Ecto neural progenitor cell (in vitro differentiated cells): ENCODE measurements at places on chromosomes 13 and 19.
A peak's percentile ranks its signal among the peaks of the same experiment; 100 is the strongest.

- DNase-seq = no peak
These were observed 24.2 kb upstream of the C1QTNF9B start for GRCh38 chr13:23921451-23921888.

GRCh38 chr13:62085337-62086229, 669.9 kb upstream of the PCDH20 start:
- DNase-seq = no peak

GRCh38 chr19:58033741-58034476, at the start of gene ZSCAN1:
ZSCAN1 (plus strand) TSS chr19:58034025; CDS start chr19:58037837, 3,812 bp downstream.
- peak; percentile 95 for DNase-seq

DNA sequence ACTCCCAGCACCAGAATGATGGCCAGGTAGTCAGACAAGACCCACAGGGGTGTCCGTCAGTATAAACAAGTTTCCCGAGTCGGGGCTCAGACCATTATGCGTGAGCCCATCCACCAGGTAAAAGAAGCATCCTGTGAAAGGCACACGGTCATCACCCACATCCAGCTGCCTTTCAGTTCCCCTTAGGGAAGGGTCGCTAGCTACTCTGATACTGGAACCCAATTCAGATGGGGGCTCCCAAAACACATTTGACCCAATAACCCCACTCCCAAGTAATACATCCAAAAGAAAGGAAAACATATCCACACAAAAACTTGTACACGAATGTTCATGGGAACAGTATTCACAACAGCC, 66.8 kb downstream of the STK24 start:
- DNase-seq = no peak

GRCh38 chr13:44952671-44953070, 36.6 kb downstream of the NUFIP1 start:
- DNase-seq = no peak

GRCh38 chr13:60689076-60689475, 292.1 kb downstream of the TDRD3 start:
- DNase-seq = no peak

- no peak for DNase-seq
These were observed 826.9 kb upstream of the PCDH9 start for GRCh38 chr13:68056816-68057710.

- no peak for DNase-seq
These were observed 164.5 kb downstream of the URI1 start for GRCh38 chr19:30106417-30107095.

DNA sequence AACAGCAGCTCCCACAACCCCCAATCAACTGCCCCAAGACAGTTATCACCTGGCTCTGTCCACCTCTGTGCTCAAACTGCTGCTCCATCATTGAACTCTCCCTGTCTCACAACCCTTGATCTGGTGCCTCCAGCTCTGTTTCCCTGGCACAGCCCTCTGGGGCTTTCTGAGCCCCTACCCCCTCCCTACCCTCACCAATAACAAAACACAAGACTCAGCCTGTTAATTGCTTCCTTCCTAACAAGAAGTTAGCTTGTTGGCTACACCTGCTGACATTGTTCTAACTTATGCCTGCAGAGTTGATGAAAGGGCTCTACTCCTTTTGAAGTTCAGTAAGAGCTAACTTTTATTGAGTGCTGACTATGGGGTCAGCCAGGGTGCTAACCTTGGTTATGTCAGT, 99.4 kb upstream of the FNDC3A start:
- no peak for DNase-seq

- DNase-seq = no peak
These were observed 5.9 kb upstream of the MLNR start for GRCh38 chr13:49213997-49214916.

- DNase-seq = peak; percentile 83
These were observed at the start of gene MAP3K10 for GRCh38 chr19:40190891-40191835. MAP3K10 (plus strand) TSS chr19:40191426; CDS start chr19:40192032, 606 bp downstream.

- no peak for DNase-seq
These were observed 512 bp downstream of the RPS19 start for GRCh38 chr19:41860419-41861115.

GRCh38 chr19:29485293-29485692, 40.5 kb upstream of the VSTM2B start:
- peak; percentile 29 for DNase-seq

- DNase-seq = no peak
These were observed 3.6 kb downstream of the LENG8 start for GRCh38 chr19:54452626-54453025.

DNA sequence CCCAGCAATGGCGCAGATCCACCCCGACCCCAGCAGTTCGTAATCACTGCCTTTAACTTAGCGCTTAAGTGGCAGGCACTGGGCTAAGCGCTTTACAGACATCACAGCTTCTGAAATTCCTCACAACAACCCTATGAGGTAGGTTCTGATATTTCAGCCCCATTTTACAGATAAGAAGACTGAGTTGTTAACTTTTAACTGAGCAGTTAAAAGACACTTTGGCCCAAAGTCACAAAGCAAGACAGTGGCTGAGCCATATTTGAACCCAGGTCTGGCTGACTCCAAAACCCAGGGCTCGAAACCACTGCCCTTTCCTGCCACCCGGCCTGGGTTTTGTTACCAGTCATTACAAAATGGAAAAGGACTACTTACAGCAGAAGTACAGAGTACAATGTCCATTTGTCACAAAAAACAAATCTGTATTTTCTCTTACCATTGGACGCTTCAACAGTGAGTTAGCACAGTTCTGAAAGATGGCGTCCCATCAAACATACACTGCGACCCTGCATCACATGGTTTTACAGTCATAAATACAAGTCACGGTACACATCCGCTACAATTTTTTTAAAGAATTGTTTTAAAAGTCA, 8.5 kb downstream of the HNRNPL start:
- DNase-seq = no peak

DNA sequence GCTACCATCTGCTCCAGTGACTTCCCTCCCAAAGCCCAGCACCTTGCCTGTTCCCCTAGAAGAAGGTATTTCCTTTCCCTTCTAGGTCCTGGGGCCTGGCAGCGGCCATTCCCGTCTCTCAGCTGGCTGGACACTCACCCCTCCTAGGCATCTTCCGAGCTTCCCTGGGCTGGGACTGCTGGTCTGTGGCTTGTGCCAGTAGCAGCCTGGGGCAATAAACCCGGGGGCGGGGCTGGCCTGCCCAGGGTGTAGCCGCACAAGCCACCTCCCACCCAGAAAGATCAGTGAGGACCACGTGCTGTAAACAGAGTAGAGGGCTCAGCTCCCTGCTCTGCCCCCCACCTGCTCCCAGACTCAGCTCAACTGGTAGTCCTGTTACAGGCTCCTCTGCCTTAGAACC, 15.0 kb downstream of the LIPE start:
- no peak for DNase-seq

DNA sequence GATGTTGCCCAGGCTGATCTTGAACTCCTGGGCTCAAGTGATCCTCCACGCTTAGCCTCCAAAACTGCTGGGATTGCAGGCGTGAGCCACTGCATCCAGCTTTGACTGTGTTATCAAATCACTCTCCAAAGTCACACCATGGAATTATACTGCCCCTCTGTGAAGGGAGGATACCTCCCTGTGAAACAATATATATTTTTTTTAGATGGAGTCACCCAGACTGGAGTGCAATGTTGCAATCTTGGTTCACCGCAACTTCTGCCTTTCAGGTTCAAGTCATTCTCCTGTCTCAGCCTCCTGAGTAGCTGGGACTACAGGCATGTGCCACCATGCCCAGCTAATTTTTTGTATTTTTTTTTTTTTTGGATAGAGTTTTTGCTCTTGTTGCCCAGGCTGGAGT, 7.7 kb downstream of the TYK2 start:
- DNase-seq = no peak

GRCh38 chr19:16112778-16113177, 1.1 kb downstream of the RAB8A start:
- no peak for DNase-seq

- DNase-seq = no peak
These were observed 8.8 kb downstream of the FXYD3 start for GRCh38 chr19:35124098-35125060.

DNA sequence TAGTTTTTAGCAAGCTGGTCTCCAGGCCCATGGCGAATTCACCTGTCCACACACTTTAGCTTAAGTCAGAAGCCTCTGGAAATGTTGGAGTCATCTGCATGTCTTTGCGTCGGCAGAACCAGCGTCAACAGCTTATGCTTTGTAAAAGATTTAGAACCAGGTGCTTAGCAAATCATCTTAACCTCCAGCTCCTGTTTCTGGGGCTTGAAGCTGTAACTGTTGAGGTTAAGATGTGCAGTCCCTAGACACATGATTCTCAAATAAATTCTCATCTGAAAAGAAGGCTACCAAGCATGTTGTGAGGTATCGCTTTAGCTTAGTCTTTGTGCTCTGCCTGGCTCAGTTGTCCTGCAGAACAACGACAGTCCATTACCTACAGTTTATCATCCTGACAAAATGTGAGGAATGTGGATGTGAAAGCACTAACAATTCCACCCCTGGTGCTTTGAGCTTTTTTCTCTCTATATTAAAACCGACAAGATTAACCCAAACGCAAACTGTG, 4.4 kb downstream of the EFNB2 start:
- no peak for DNase-seq

- no peak for DNase-seq
These were observed 99.0 kb upstream of the MCF2L start for GRCh38 chr13:112870051-112870331.

- DNase-seq = no peak
These were observed 8.6 kb downstream of the RPS9 start for GRCh38 chr19:54209058-54209810.

- no peak for DNase-seq
These were observed 73.8 kb upstream of the OLFM4 start for GRCh38 chr13:52954838-52955237.

DNA sequence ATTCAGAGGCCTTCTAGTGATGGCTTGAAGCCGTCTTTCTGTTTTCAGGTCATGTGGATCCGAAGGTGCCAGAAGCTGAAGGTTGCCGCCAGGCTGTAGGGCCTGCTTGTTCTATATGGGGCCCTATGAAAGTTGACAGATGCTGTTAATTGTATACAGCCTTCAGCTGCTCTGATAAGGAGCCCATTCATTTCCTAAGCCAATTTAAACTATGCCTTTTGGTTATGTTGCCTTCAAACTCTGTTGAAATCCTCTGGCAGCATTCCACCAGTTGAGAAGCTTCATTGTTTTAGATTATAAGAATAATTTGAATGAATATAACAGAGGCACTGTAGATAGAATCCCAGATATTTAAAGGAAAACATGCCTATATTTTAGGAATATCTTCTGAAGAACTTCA, 34.4 kb downstream of the RAP2A start:
- DNase-seq = no peak

- DNase-seq = no peak
These were observed 278.6 kb upstream of the EDNRB start for GRCh38 chr13:78197231-78197630.

GRCh38 chr13:53198017-53198416, 169.4 kb downstream of the OLFM4 start:
- no peak for DNase-seq

- DNase-seq = no peak
These were observed 255.7 kb upstream of the KLHL1 start for GRCh38 chr13:70363991-70364390.

- DNase-seq = no peak
These were observed 11.1 kb downstream of the FTL start for GRCh38 chr19:48975947-48976847.

DNA sequence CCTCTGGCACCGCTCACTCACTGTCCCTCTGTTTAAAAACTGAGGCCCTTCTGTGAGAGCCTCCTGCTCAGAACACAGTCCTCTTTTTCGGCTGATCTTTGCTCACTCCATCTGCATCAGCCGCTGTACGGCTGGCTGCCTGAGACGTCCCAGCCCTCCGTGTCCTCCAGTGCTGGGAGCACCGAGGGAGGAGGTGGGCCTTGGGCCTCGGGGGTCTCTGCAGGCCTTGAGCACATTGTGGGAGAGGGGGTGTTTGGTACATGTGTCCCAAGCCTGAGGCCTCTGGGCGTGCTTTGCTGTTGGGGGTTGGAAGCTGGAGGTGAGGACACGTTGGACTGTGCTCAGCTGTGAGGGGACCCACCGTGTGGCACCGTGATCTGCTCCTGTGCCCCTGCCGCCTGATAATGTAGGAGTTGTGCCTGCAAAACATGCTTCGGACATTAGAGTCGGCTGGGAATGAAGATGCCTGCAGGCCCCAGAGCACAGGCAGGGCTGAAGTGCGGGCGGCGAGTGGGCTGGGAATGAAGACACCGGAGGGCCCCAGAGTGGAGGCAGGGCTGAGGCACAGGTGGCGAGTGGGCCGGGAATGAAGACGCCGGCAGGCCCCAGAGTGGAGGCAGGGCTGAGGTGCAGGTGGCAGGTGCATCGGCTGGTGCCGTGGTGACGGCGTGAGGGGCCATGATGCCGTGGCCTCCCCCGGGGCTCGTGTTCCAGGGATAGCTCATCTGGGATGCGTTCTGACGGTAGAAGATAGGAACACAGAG, 30.6 kb downstream of the MCF2L start:
- no peak for DNase-seq

DNA sequence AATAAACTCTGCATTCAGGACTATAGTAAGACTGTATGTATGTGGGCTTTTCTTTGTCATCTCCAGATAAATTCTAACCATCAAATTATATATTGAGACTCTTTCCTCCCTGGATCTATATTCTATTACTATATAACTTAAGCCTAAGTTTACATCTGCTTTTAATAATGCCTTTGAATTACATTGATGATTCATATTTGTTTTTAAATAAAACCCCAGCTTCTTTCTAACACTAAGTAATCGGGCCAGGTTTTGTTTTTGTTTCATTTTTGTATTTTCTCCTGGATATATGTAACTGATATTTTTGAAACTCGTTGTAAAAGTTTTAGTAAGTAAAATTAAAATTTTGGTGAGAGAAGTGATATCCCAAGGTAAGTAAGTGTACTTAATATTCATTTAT, 1599.1 kb downstream of the PCDH9 start:
- DNase-seq = no peak

DNA sequence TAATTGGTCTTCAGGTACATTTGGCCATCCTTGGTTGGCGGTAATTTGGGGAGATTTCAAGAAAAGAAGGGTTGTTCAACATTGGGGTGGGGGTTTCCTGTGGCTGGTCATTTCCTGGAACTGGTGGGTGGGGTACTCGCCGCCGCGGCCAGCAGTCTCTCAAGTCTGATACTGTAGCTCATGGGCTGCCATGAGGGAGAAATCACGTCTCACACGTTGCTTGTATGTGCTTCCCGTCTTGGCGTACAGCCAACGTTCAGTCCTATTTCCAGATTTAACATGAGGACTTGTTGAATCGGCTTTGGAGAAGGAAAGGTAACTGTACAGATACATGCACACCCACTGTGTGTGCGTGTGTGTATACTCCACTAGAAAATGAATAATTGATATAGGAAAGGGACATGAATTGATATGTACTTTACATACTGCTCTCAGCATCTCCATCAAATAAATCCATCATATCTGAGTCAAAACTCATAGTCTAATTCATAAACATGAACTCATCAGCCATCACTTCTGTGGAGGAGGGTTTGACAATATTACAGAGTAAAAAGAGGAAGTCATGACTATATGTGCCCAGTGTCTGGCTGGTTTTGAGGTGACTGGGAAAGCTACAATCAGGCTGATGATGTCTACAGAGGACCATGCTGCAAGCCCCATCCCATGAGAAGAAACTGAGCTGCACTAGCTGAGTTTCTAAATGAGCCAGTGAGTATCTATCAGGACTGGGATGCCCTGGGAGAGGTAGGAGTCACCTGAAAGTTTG, 418.1 kb downstream of the TSHZ3 start:
- no peak for DNase-seq

GRCh38 chr19:53045536-53045935, 996 bp downstream of the ERVV-2 start:
- DNase-seq = no peak

GRCh38 chr13:65868884-65869283, 1361.3 kb downstream of the PCDH9 start:
- no peak for DNase-seq
